HFFc6 (cell line): ENCODE measurements at places on chromosomes 5 and 9. TPM values are rescaled to one million over a fixed set of nuclear protein-coding genes. Genes with fewer than 3 reads are reported as not detected.

DNA sequence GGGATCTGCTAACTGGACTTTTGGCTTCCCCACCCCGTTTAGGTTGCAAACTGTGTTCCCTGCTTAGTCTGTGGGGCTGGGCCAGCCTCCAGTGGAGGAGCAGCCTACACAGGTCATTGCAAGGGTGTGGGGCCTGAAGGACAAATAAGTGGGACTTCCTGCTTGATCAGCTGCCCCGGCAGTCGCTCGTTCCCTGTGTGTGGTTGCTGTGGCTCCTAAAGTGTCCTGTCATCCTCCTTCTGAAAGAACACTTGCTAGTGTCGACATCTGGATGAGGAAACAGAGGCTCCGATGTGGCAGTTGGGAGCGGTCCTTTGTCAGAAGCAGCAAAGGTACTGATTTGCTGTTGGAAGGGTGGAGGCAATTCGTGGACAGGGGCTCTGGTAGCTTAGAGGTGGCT is 88.9 kb upstream of the TBCA start:
- DNase-seq = no peak

DNA sequence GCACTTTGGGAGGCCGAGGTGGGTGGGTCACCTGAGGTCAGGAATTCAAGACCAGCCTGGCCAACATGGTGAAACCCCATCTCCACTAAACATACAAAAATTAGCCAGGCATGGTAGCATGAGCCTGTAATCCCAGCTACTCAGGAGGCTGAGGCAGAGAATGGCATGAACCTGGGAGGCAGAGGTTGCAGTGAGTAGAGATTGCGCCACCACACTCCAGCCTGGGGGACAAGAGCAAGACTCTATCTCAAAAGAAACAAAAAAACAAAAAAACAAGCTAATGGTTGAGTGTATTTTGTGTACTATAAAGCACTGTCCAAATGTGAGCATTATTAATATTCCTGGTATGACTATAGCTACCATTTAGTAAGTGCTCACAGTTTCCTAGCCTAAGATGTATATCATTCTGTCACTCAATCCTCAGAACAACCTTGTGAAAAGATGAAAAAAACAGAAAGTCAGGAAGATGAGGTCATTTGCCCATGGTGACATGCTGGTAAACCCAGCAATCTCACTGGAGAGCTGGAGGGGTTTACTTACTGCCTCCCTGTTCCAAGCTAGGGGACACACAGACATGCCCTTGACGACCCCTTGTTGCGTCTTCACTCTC is 27.7 kb downstream of the ARHGEF37 start:
- DNase-seq = no peak

DNA sequence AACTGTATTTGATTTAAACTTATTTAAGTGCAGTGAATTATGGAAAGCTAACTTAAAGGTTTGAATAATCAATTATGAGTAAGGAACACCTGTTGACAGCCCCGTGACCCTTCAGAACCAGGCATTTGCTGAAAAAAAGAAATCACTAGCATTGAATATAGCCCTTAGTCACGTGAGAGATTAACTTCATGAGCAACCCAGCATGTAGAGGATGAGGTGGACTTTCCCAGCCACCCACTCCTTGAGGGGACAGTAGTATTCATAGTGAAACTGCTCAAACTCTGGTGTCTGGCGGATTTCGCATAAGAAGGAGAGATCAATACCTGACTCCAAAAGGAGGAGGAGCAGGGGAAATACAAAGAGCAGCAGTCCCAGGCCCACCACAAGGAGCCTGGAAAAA is 184.8 kb upstream of the RASEF start:
- DNase-seq = no peak

GRCh38 chr5:174315871-174316270 is 270.4 kb downstream of the NSG2 start:
- DNase-seq = no peak

DNA sequence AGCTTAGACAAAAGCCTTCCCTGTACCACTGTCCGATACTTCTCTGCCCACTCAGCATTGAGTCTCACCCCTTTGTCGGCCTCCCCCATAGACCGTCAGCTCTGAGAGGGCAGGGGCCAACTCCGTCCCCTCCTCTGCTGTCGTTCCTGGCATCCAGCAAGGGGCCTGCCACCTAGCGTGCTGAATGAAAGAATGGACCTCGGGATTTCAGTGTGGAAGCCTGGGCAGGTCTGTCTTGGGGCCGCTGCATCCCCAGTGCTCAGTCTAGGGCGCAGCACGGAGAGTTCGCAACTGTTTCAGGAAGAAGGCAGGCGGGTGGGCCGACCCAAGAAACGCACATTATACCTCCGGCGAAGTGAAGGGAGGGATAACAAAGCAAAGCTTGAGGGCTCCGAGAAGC is 1.5 kb upstream of the TOR1B start:
- DNase-seq = no peak

The TICAM2 gene
- 8.3 to 16.9 TPM (median 8.3 TPM) in 3 replicates for total RNA-seq

The CDC20B gene
- 0.07 to 0.22 TPM in 2 of 3 replicates, not detected in the other for total RNA-seq
